ENCODE measurements at places on chromosomes 16 and 17.

DNA sequence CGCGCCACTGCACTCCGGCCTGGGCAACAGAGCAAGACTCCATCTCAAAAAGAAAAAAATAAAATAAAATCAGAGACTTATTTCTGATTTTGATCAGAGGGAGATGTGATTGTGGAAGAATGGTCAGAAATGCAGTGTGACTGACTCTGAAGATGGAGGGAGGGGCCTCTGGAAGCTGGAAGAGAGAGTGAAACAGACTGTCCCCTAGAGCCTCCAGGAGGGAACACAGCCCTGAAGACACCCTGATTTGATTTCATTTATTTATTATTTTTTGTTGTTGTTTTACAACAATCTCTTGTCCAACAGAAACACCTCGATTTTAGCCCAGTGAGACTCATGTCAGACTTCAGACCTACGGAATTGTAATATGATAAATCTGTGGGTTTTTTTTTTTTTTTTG is 26.1 kb downstream of the BCL7C start:
- no peak for DNase-seq

DNA sequence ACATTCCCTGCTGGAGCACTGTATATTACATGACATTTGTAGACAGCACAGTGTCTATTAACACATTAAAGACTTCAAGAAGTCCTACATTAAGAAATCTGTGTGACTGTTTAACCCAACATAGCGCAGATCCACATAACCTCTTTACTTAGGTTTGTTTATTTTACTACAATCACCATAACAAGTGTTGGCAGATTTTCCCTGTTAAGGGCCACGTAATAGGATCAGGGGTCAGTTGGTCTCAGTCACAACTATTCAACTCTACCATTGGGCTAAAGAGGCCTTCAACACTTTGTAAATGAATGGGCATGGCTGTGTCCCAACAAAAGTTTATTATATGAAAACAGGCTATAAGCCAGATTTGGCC is 51.3 kb upstream of the ADORA2B start:
- no peak for DNase-seq

DNA sequence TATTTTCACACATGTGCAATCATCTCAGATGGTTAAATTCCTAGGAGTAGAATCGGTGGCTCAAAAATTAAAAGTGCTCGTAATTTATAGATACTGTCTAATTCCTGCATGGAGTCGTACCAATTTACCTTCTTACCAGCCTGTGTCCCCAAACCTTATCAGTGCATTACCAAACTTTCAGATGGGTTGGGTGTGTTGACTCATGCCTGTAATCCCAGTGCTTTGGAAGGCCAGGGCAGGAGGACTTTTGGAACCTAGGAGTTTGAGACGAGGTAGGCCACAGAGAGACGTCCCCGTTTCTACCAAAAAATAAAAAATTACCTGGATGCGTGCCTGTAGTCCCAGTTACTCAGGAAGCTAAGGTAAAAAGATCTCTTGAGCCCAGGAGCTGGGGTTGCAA is 34.5 kb upstream of the GPRC5B start:
- DNase-seq = no peak

GRCh38 chr17:82231562-82232321 is 2.9 kb downstream of the SLC16A3 start:
- peak; percentile 85 for DNase-seq

- peak; percentile 29 for DNase-seq
Observed at GRCh38 chr17:82582213-82582612, 62.7 kb downstream of the FOXK2 start.

DNA sequence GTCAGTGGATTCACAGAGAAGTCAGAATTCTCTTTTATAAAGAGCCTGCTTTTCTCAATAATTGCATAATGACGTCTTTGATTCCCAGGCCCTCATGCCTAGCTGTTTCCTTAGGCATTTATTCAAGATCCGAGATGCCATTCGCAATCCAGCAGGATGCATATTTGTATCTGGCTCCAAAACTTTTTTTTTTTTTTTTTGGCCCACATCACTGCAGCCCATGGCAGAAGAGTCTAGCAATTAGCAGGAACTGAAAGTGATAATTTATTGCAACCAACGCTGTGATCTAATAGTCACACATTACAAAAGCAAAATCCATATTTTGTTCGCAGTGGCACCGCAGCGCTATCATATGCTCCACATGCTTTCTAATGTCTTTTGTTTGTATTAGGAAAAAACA is 503.4 kb downstream of the MAF start:
- DNase-seq = peak; percentile 61

- DNase-seq = no peak
Observed at GRCh38 chr16:54361246-54361645, 74.7 kb upstream of the IRX3 start.

- DNase-seq = no peak
Observed at GRCh38 chr17:83181991-83182619, 102.7 kb downstream of the METRNL start.
